ENCODE measurements at places on chromosomes 7 and 10.

- DNase-seq = no peak
These were observed 272.4 kb upstream of the SP8 start for GRCh38 chr7:21059069-21059468.

DNA sequence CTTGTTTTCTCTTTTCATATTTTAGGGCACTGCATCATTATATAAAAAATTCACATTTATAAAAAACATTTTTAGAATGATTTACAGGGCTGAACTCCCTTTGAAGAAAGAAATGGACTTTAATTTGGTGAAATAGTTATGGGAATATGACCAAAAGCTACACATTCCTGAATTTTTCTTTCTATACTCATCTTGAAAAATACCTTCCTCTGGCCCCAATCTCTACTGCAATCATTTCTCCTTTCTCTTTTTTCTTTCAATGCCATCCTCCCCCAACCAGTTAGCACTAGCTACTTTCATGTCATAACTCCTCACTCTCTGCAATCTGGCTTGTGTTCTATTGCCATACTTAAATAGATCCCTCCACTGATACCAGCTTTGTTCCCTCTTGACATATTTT is 6.2 kb downstream of the WNT8B start:
- no peak for DNase-seq

DNA sequence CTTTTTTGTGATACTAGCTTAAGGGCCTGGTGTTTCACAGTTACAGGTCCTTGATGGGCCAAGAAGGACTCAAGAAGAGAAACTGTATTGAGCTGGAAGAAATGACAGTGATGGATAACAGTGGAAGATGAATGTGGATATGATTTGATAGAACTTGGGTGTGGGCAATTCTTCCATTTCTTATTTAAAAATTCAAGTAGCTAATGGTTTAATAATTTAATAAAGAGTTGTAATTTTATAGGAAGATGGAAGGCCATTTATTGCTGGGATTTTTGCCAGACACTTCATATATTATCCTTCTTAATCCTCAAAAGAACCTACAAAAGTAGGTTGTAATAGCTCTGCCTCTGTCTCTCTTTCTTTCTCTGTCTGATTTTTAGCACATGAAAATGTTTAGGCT is 21.3 kb upstream of the AKR1B1 start:
- no peak for DNase-seq

GRCh38 chr10:69413221-69413865 is 3.4 kb downstream of the TACR2 start:
- DNase-seq = peak; percentile 49

- DNase-seq = no peak
These were observed 126.7 kb downstream of the DKK1 start for GRCh38 chr10:52440612-52441285.

DNA sequence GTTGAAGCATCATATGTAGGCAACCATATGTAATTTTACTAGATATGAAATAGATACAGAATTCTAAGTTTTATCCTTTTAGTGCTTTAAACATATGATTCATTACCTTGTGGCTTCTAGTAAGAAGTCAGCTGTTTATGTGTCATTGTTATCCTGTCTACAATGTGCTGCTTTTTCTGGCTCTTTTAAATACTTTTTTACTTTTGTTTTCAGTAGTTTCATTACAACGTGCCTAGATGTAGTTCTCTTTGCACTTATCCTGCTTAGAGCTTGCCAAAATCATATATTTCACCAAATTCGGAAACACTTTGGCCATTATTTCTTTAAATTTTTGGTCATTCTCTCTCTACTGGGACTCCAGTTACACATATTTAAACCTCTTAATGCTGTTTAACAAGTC is 26.4 kb downstream of the YAE1 start:
- no peak for DNase-seq

DNA sequence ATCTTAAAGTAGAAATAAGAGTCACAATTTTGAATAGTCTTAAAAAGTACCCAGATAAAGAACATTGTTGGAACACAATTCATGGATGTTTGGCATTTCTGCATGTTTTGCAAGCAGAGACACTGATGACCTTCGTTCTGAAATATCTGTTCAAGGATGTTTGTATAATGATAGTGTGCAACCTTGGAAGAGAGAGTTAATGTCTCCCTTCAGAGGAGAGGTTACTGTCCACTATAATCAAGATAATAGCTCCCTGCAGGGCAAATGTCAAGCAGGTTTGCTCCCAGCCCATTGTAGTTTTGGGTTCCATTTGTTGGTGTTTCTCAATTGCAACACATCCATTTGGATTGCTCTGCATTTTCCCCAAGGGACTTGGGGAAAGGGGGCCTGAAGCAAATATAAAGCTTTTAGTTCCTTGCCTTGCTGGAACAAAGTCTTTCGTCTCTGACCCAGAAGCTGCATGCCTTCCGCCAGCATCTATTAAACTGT is 45.2 kb downstream of the COL1A2 start:
- DNase-seq = no peak

DNA sequence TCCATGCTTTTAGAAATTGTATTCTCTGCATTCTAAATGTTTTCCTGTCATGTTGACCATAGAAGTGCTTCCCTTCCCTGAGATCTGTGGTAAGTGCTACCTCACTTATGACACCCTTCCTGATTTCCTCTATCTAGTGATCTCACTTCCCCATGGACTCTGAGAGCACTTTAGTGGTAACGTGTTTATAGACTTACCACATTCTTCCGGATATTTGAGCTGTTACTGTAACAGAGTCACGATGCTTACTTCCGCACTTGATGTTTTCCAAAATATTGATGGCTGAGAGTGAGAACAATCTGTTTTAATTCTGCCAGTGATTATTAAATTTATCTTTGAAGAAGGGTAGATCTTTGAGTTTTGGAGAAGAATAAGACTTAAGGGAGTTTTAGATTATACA is 60.1 kb upstream of the NAMPT start:
- no peak for DNase-seq

GRCh38 chr7:34036051-34036920 is 130.9 kb downstream of the BMPER start:
- no peak for DNase-seq

DNA sequence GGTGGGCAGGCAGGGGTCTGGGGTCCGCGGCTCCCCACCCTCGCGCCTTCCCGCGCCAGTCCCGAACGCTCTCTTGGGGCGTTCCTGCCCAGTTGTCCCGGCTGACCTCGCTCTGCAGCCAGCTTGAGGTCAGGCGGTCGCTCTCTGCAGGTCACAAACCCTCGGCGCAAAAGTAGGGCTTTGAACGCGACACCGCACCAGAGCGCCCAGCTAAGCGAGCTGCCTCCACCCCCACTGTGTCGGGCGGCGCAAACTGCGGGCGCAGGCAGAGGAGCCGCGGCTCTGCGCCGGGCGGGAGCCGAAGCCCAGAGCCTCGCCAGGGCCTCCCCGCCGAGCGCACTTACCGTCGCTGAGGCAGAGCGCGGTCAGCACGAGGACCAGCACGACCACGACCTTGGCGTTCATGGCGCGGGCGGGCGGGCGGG is 284 bp downstream of the CXCL12 start:
- no peak for DNase-seq

GRCh38 chr10:17502814-17503213 is 48.4 kb upstream of the ST8SIA6 start:
- DNase-seq = no peak

- DNase-seq = no peak
These were observed 425.4 kb downstream of the RPS24 start for GRCh38 chr10:78458983-78459638.

DNA sequence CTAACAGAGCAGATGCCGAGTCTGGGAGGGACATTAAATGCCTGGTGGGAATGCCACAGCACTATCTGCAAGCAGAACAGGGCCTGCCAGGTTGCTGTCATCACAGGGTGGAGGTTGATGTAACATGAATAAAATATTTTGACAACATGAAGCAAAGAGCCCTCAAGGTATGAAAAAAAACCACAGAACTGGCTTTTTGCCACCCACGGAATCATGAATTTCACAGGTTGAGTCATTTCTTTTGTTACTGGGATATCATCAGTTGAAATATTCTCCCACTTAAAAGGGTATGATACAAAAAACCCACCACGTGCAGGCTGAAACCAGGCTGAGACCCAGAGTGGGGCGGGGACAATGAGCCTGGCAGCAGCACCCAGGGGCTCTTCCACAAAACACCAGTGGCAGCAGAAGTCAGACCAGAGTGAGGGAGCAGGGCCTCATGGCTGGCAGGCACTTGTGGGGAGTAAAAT is 220.1 kb downstream of the TNS3 start:
- peak; percentile 60 for DNase-seq

DNA sequence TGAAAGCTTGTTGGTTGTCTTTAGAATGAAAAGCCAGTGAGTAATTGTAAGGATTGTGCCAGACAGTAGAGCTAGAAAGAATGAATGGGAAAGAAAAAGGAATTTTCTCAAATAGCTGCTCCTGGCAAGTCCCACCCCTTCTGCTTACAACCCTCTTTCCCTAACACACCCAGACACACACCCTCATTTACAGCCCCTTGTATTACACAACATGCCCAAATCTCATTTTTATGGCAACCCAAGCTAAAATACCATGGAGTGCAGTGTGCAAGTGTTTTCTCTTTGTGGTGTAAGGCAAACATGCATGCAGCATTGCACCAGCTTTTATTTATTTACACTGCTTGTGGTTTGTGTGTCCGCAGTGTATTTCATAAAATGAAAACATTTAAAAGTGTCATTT is 1.5 kb downstream of the PRKAR2B start:
- peak; percentile 54 for DNase-seq

GRCh38 chr7:40057292-40057691 is 77.1 kb downstream of the MPLKIP start:
- DNase-seq = no peak

All from AG09319 (cell line).